ENCODE measurements at places on chromosomes 16 and 17.

- no peak for DNase-seq
Observed at GRCh38 chr17:7695586-7695985, 7.3 kb downstream of the WRAP53 start.

GRCh38 chr17:12431188-12431587 is 234.5 kb upstream of the MYOCD start:
- DNase-seq: no peak

DNA sequence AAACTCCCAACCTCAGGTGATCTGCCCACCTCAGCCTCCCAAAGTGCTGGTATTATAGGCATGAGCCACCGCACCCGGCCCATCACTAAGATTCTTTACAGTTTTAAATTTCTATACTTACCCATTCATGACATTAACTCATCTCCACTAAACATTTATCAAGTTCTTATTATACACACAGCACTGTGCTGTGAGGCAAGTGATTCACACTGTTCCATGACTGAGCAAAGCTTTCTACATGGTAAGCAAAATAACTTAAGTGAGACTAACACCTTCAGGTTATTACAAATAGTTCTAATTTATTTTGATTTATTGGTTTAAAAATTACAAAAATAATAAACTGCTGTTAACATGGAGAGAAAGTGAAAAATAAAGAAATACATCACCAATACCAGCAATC is 33.5 kb downstream of the MARVELD3 start:
- DNase-seq: no peak

DNA sequence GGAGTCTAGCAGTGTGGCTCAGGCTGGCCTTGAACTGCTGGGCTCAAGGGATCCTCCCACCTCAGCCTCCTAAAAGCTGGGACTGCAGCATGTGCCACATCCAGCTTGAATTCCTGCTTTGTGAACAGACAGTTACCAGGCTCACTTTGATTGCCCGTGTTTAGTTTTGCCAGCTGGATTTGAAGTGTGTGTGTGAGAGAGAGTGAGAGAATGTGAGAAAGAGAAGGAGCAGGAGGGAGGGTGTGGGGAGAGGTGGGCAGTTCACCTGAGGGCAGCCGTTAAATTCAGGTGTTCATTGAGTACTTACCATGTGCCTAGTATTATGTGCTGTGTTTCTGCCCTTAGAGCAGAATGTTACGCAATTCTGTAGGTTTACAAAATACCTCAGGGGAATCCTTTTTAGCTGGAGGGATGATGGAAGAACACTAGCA is 4.7 kb downstream of the DUSP14 start:
- DNase-seq: no peak

DNA sequence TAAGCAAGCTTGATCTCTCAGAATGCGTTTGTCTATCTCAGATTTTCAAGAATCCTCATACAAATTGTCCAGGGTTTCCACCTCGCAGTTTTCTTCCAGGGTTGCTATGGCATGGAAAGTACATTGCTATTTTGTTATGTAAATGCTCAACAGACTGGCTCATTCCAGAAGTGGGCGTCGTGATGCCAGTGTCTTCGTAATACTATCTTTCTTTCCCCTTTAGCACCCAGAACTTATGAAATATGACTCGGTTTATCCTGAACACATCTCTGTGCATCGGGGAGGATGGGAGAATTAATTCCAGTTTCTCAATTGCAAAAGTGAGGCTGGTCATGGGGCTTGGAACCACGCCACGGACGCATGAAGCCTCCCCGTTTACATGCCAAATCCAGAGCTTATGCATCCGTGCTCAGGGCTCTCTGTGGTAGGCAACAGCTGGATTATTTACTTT is 405.0 kb downstream of the WWOX start:
- peak; percentile 5 for DNase-seq

DNA sequence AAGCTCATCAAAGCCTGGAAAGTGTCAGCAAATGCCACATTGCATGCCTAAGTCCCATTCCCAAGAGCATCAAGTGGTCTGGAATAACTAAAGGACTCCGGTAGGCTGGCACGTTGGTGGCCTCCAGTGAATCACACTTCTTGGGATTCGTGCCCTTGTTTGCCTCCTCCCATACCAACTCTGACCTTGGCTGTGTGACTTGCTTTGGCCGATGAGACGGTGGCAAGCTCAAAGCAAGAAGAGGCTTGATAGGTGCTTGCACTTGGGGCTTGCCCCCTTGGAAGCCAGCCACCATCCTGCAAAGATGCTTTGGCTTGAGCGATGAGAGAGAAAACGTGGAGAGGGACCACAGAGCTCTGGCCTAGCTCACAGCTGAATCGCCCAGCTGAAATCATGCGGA is 313.1 kb upstream of the ZFHX3 start:
- DNase-seq: no peak

DNA sequence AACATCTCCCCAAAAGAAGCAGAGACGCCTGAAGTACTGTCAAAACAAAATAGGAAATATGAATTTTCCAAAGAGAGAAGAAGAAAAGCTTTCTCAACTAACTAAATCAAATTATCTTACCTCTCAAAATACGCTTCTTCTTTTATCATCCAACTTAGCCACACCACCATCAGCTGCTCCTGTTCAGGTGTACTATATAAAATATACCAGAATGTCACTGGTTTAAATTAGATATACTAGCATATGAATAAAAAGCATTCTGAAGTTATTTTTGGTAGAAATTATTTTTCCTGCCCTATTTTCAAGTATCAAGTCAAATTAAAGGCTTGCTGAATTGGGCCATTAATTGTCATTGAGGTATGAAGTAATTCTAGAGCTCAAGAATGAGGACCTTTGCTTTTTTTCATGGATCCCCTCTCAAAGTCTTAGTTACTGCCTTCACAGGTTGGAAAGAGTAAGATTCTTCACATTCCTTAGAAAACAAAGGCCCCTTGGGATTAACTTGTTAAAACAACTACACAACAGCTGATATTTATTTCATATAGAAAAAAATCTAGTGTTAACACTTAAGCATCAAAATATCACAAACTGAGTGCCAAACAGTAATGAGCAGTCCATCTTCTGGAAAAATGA is 30.1 kb downstream of the INTS2 start:
- DNase-seq: no peak

GRCh38 chr17:7961421-7961820 is 29.4 kb downstream of the CNTROB start:
- no peak for DNase-seq

DNA sequence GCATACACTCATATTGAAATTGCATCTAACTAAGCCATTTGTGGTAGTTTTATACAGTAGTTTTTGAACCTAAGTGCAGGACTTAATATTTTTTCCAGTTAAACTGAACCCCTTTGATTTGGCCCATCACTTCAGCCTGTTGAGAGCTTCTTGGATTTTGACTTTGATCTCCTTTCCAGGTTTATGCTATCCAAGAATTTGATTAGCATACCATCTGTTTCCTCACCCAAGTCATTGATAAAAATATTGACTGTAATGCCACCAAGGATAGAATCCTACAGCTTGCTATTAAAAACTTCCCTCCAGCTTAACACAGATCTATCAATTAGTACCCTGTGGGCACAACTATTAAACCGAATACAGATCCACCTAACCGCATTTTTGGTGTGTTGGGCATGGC is 7.2 kb downstream of the TMEM94 start:
- DNase-seq: no peak

GRCh38 chr17:66506641-66507040 is 204.2 kb downstream of the PRKCA start:
- no peak for DNase-seq

DNA sequence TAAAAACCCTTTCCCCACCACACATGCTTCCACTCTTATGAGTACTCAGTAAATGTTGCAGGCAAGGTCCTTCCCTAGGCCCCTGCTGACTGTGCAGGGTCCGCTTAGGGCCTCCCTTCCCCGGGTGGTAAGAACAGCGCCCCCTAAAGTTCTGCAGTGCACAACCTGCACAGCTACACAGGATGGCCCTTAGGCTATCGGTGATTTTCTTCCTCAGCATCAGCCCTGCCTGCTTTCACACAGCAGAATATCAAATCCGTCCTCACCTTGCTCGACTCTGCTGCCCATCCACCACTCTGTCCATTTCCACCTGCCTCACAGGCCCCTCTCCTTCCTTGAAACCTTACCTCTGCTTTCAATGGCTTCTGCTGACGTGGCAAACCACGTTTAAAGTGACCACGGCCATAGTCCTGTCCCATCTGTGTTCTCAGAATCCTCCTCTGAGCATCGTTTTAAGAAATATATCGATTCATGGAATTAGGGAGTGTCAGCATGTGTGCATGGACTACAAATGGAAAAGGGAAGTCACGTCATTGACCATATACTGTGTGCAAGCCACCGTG is 51.4 kb upstream of the TMEM132E start:
- DNase-seq: no peak

DNA sequence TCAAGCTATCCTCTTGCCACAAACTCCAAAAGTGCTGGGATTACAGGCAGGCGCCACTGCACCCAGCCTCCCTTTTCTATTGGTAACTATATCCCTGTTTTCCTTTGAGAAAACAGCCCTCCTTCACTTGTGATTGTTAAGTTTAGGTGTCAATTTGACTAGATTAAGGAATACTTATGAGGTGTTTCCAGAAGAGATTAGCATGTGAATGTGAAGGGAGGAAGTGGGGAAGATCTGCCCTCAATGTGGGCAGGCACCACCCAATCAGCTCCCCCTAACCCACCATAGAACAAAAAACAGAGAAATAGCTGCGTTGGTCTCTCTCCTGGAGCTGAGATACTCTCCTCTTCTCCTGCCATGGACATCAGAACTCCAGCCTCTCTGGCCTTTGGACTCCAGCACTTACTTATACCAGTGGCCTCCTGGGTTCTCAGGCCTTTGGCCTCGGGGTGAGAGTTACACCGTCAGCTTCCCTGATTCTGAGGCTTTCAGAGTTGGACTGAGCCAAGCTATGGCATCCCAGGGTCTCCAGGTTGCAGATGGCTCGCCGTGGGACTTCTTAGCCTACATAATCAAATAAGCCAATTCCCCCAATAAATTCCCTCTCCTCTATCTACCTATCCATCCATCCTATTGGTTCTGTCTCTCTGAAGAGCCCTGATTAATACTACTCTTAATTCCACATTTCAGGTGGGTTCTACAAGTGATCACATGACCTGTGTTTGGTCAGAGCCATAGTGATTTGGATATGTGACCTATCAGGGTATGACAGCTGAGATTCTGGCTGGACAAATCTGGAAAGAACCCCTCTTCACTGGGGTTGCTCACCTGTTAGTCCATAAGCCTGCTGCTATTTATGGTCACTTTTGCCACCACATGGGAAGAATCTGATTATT is 12.0 kb upstream of the STAT3 start:
- no peak for DNase-seq

Data from urinary bladder (tissue), 4 donors.